ENCODE measurements at places on chromosomes 12 and 14. TPM values are rescaled to one million over a fixed set of nuclear protein-coding genes. Genes with fewer than 3 reads are reported as not detected.

Gene NAV3
- total RNA-seq = not detected

- peak; percentile 44 for DNase-seq
These were observed 155.6 kb upstream of the LMNTD1 start for GRCh38 chr12:25708661-25709060.

GRCh38 chr14:101062065-101062450 is 158.5 kb upstream of the RTL1 start:
- DNase-seq = no peak

- DNase-seq = peak; percentile 53
These were observed 297.9 kb upstream of the AMIGO2 start for GRCh38 chr12:47377414-47378221.

Gene BCL11B
- 48.2 TPM for total RNA-seq

DNA sequence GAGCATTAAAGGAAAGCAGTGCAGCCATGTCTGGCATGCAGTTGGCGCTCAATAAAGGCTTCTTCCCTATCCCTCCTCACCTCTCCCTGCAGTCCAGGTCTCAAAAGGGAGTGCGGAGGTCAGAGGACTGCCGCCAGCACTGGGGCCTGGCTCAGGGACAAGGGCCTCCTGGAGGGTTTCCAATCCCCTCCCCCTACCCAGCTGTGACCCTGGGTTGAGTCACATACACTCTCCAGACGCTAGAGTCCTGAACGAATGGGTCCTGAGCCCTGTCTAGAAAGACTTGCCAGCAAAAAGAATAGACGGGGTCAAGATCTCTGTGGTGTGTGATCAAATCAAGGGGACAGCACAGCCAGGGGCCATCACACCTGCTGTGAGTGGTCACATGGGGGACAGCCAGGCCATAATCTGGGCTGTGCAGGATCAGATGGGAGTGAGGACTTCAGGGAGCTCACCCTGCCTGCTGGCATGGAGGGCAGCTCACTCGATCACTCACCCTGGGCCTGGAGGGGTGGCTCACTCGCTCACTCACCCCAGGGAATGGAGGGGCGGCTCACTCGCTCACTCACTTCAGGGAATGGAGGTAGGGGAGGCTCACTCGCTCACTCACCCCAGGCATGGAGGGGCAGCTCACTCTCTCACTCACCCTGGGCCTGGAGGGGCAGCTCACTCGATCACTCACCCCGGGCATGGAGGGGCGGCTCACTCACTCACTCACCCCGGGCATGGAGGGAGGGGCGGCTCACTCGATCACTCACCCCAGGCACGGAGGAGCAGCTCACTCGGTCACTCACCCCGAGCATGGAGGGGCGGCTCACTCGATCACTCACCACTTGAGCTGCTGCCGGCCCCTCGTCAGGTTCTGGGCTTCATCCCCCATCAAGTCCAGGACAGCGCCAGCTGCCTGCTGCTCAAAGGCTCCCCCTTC is 12.8 kb downstream of the CFAP73 start:
- no peak for DNase-seq

DNA sequence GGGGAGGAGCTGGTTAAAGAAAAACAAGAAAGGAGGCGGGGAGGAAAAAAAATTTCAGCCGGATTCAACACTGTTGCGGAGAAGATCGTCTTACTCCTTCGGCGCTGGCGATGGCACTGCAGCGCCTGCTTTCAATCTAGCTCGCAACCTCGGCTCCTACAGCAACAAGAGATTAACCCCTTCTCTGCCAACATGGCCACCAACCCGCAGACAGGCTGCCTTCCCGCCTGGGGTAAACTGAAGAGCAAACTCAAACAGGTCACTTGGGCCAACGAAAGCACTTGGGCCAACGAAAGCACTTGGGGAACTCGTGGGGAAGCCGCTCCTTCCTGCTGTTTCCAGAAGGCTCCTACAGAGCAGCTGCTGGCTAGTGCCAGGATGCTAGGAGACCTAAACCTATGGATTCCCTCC is 73.7 kb downstream of the CIT start:
- DNase-seq = no peak

GRCh38 chr12:13167226-13167625 is 29.3 kb upstream of the EMP1 start:
- no peak for DNase-seq

- no peak for DNase-seq
These were observed 194.6 kb upstream of the FSCB start for GRCh38 chr14:44701563-44702263.

GRCh38 chr12:13627536-13627935 is 353.9 kb downstream of the GRIN2B start:
- no peak for DNase-seq

GRCh38 chr14:105890474-105891220 is 364.3 kb downstream of the TMEM121 start:
- no peak for DNase-seq

Gene PTHLH
- not detected for total RNA-seq

GRCh38 chr14:93023039-93023438 is 92.7 kb downstream of the ITPK1 start:
- no peak for DNase-seq

Gene KLRF1
- total RNA-seq = not detected

Gene POMT2
- total RNA-seq = 23.5 TPM

GRCh38 chr12:45315462-45315861 is 99.6 kb downstream of the ANO6 start:
- DNase-seq = no peak

DNA sequence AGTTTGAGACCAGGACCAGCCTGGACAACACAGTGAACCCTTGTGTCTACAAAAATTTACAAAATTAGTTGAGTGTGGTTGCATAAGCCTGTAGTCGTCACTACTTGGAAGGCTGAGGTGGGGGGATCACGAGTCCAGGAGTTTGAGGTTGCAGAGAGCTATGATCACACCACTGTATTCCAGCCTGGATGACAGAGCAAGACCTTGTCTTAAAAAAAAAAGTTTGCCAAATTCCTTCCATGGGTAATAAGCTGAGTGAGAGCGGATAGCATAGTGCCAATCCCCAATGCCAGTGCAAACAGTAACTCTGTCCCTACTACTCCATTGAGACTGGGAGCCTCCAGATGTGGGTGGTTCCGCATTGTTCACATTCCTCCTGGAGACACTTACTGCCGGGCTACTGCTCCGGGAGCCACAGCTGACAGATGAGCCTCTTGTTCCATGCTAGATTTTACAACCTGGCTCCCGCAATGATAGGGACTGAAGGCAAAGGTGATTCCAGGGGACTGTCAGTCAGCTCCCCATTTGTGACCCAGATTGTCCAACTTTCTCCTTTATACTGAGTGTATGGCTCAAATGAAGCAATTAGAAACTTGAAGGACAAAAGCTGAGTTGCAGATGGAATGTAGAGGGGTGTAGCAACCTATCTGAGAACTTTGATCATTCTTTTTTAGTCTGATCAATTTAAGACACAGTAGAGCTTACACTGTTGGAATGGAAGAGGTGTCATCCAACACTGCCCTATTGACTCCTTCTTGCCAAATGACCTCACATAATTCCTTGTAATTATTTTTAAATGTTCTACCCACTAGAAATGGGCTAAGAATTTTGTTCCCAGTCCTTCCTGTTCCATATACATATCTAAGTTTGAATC is 13.4 kb upstream of the FRMD6 start:
- DNase-seq = no peak

GRCh38 chr14:83007641-83008225 is 1474.1 kb upstream of the SEL1L start:
- no peak for DNase-seq

DNA sequence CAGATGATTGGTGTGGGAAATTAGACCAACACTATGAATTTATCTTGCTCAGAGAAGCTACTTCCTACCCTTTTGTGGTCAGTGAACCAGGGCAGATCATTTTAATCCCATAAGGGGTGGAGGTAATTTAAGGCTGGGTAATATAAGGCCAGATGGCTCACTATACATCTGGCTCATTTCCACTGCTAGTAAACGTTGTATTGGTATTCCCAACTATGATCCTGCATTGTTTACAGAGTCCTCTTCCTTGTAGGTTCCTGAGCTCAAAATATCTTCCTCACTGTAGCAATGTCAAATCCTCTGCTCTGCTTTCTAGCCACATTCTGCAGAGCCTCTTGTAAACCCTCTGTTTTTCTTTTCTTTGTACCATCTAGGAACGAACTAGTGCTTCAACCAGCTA is 93.0 kb upstream of the MGAT4C start:
- no peak for DNase-seq

- no peak for DNase-seq
These were observed 33.7 kb upstream of the DLK1 start for GRCh38 chr14:100692859-100693558.

DNA sequence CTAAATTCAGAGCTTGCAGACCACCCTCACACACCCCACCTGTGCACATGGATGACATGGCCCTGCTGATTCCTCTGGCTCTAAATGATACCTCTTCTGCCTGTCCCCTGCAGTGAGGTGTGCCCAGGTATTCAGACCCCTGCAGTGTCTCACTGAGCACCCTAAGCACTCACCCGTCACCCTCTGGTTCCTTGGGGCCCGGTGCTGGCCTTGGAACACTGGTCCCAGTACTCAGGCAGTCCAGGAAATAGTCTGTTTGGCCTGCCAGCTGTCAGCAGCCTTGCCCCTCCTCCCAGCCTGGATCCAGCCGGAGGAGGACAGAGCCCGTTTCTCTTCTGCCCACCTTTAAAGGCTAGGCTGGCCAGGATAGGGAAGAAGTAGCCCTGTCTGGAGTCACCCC is 44.9 kb downstream of the ESRRB start:
- DNase-seq = no peak

Gene DHRS2
- 3.1 TPM for total RNA-seq

DNA sequence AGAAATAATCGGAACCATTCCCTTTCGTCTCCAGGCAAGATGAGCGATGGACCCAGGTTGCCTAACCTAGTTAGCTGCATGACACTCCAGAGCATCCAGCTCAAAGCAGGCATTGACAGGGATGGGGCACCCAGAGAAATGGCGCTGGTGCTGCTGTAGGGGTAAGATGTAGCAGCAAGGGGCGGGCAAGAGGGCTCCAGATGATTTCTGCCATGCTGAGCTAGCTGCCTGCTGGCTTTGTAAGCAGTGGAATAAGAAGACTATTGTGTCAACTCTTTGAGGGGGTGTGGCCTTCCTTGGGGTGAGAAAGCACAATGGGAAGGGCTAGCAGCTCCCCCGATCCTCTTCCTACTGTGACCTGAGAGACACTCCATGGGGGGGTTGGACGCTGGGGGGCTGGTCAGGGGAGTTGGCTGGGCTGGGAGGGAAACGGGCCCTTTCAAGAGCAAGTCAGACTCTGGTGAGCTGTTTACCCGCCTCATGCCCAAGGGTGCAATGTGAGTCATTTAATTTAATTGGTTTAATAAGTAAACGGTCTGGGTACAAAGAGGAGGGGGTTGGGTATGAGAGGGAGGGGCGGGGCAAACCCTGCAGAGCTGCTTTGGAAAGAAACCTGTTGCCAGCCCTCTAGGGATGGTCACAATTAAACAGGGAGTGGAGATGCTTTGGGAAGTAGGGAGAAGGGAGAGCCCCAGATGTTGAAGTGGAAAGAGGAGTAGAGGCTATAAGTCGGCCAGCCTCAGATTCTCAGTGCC is 50.5 kb downstream of the B4GALNT3 start:
- DNase-seq = no peak

GRCh38 chr12:47376927-47377326 is 297.2 kb upstream of the AMIGO2 start:
- DNase-seq = no peak

Gene CLEC1A
- not detected for total RNA-seq

Gene TGM1
- total RNA-seq = 5.1 TPM

Gene KCNH3
- total RNA-seq = 1.5 TPM

Gene KCNA5
- total RNA-seq = not detected

- DNase-seq = no peak
These were observed 152.1 kb downstream of the DPF3 start for GRCh38 chr14:72741826-72742117.

Gene KRT75
- not detected for total RNA-seq

DNA sequence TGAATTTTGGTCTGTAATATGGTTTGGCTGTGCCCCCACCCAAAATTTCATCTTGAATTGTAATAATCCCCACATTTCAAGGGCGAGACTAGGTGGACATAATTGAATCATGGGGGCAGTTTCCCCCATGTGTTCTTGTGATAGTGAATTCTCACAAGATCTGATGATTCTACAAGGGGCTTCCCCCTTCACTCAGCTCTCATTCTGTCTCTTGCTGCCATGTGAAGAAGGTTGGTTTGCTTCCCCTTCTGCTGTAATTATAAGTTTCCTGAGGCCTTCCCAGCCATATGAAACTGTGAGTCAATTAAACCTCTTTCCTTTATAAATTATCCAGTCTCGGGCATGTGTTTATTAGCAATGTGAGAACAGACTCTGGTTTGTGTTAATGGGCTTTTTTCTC is 5.9 kb downstream of the LRRC9 start:
- DNase-seq = no peak

Gene MRPL52
- total RNA-seq = 194 TPM

- DNase-seq = no peak
These were observed 2.0 kb downstream of the SERPINA1 start for GRCh38 chr14:94386085-94387031.

DNA sequence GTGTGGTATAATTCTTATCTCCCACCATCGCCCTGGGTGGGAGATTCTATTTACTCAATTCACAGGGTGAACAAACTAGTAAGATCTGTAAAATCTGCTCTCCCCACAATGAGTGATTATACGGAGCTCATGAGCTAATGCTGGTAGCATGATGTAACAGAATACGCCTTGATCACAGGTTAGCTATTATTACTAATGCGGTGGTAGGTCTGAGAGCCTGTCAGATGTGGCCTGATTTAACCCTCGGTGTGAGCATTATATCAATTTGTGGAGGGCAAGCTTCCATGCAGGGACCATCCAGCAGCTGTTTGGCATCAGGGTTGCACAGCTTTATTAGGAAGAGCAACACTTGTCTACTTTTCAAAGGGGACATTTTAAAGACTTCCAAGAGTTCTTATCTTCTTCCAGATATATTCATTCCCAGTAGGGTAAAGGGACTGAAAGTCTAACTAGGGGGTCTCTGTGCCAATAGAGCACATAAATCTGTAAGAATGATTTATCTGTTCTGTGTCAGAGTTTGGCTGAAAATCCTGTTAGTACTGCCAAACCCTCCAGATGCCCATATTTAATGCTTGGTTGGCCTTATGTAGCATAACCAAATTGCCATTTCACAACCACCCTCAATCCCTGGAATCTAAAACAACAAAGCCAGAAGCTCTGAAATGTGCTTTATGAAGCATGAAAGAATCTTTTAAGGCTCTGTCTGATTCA is 18.7 kb downstream of the TSHR start:
- no peak for DNase-seq

GRCh38 chr14:22464422-22465142 is 124.4 kb downstream of the DAD1 start:
- no peak for DNase-seq

Gene ANKS1B
- 1.3 TPM for total RNA-seq

GRCh38 chr14:76644855-76645518 is 116.3 kb upstream of the VASH1 start:
- no peak for DNase-seq

GRCh38 chr12:93896427-93896826 is 219.3 kb downstream of the CRADD start:
- DNase-seq = no peak

Data from activated CD4-positive, alpha-beta T cell treated with anti-CD3 and anti-CD28 coated beads, Interleukin-2, amount 10 ng/mL, durations not matched to agents 24 days and 14 days (primary cell).